Stimulated activated CD8-positive, alpha-beta memory T cell treated with anti-CD3 and anti-CD28 coated beads, Interleukin-4, amount 100 ng/mL, for 4 hours (primary cell): ENCODE measurements at places on chromosomes 2 and 18.

DNA sequence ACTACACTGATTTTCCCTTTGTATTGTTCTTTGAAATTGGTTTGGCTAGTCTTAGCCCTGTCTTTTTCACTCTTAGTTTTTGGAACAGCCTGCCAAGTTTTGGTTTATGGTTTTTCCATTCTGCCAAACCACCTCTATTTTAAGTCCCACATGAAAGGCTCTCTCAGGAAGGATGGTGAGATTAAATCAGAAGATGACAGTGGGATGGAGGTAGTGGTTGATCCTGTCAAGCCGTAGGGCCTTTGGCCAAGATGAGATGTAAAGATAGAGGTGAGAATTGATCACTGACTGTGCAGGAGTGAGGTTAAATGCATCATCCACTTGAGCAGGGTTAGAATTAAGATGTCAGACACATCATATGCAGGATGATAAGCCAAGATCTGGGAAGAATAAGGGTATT is 948.5 kb downstream of the SLC4A3 start:
- no peak for DNase-seq

DNA sequence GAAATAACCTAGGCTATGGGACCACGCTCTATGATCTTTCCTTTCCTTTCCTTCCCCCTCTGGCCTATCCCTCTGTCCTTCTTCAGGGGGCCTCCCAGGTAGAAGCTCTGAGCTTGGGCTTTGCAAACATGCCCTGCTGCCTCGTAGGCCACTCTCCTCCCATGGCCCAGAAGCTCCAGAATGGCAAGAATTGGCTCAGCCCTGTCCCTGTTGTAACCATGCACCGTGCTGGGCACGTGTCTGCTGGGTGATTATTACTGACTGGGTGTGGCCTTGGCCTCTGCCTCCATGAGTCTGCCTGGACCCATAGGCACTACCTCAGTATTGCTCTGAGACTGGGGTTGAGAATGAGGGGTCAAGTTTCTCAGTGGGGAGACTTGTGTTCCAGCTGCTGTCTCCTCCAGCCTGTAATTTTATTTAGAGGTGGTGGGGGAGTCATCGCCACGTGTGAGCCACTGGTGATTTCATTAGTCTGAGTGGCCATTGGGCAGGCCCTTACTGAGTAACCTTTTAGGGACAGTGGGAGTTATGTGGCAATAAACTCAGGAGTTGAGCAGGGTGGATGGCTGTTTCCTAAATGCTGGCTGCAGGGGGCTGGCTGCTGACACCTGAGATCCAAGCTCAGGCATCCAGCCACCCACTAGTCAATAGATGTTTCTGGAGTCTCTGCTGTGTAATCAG is 157.9 kb downstream of the CLIP4 start:
- DNase-seq, result no peak

- DNase-seq, result no peak
Observed at GRCh38 chr2:109710505-109711229, 83.4 kb upstream of the RGPD5 start.

- no peak for DNase-seq
Observed at GRCh38 chr2:41375901-41376300, 671.9 kb upstream of the PKDCC start.

GRCh38 chr18:76667603-76668002 is 154.8 kb upstream of the ZNF236 start:
- DNase-seq, result no peak

GRCh38 chr2:182618672-182619079 is 97.4 kb upstream of the DNAJC10 start:
- no peak for DNase-seq

GRCh38 chr2:219557791-219558785 is 13.3 kb downstream of the OBSL1 start:
- DNase-seq, result no peak

- DNase-seq, result no peak
Observed at GRCh38 chr2:150374492-150374891, 113.0 kb downstream of the RND3 start.

DNA sequence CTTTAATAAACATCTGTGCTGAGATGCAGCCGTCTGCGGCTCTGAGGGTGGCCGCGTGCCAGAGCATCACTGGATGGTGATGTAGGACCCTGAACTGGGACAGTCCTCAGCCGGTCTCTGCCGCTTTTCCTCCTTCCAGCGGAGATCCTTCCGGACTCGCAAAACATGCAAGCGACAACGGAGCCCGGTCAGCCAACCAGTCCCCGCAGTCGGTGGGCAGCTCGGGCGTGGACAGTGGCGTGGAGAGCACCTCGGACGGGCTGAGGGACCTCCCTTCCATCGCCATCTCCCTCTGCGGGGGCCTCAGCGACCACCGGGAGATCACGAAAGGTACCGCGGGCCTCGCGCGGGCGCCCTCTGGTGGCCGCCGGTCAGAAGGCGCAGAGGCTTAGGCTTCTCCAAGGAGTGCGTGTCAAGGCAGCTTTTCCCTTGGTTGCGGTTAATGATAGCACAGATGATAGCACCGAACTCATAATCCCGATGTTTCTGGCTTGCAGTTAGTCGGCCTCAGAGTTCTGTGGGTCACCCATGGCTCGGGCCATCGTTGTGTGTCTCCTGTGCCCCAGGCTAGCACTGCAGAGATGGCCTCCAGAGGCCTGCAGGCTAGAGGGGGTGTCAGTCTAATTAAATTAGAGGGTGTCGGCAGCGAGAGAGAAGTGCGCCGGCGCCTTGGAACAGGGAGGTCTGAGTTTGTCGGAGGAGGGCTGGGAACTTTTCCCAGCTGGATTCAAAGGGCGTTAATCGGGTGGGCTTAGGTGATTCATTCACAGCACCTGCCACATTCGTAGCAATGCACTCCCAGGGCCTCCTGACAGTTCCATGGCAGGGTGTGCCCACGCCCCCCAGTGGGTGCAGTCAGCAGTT is 38.5 kb downstream of the LPIN1 start:
- DNase-seq, result no peak

DNA sequence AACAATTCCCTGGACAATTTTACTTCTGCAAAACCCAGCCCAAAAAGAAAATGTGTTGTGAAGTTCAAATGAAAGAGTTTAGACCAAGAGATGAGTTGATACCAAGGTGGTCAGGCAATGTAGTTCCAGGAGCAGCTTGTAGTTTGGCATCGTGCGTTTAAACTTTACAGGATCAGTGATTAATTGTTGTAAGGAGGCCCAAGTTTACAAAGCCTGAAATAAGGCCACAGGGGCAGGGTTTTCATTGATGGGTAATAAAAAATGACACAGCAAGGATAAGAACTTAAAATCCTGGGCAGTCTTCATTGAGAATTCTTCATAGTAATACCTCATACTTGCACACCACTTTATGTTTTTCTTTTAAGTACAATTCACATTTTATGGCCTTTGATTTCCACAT is 463.9 kb upstream of the HNRNPA3 start:
- no peak for DNase-seq

DNA sequence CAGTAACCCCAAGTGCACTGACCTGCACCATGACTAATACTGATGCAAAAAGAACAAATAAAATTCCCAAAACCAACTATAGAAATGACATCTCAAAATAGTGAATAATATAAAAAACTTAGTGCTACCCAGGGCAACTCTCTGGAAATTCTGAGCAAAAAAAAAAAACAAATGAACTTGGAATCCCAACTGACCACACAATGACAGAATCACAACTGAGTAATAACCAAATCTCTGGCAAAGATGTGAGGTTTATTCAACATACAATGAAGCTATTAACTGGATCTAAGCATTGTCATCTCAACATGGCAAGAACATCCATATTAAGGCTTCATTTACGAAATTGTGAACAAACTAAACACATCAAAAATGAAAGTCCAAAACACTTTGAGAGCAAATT is 22.7 kb downstream of the EXOC6B start:
- no peak for DNase-seq

DNA sequence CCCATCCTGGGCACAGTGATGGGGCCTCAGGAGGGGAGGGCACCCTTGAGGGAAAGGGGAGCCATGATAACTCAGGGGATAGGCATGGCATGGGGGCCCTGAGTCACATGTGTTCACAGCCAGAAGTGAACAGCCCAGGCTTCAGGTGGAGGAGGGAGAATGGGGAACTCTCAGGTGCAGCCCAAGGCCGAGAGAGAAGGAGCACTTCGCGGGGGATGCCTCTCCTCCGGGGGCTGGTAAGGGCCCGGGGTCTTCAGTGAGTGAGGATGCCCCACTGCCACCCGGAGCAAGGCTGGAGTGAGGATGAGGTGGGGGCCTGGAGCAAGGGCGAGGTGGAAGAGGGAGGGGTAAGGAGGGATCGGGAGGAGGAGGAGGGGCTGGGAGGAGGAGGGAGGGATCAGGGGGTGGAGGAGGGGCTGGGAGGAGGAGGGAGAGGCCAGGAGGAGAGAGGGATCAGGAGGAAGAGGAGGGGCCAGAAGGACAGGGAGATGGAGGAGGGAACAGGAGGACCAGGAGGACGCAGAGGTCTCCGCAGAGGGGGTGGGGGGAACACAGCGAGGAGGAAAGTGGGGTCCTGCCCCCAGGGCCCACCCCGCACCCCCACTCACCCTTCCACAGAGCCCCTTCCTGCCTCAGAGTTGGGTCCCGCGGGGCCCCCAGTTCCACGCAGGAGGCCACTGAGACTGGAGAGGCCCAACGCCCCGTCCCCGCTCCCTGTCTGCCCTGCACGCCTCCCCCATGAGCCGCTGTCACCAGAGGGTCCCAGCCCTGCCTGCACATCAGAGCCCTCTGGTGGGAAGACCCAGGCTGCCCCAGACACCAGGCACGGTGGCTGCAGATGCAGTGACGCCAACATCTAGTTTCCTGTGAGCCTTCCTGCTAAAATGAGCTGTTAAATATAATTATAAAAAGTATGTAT is 42.8 kb downstream of the RAMP1 start:
- no peak for DNase-seq

- DNase-seq, result no peak
Observed at GRCh38 chr2:12316476-12316875, 400.3 kb upstream of the TRIB2 start.

DNA sequence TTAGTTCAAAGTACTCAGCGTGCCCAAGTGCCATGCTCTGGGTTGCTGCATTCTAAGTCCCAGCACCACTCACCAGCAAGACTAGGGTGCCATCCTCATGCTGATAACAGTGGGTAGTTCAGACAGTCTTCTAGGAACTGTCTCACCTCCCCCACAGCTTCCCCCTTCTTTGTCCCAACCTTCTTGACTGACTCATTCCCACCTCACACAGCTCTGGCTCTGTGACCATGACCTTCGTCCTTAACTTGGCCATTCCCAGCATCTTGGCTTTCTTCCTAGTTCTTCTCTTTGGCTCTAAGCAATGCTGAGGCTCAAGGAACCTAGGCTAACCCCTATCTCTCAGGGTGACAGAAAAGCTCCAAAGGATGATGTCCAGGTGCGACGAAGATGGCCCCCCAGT is 20.0 kb upstream of the CXCR4 start:
- DNase-seq, result no peak

DNA sequence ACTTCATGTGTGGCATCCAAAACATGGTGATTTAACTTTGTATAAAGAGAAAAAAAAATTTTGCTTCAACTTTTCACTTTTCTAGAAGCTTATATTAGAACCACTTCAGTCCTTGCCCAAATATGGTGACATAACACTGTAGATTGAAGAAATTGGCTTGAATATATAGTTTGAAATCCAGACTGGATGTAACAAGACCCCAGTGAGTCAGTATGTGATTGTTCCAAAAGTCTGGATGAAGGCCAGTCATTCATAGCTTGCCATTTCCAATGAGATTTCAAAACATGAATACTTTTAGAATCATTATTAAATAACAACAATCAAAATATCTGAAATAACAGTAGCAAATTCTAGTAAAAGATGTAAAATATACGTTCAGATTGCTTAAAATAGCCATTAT is 104.8 kb upstream of the FN1 start:
- DNase-seq, result no peak

DNA sequence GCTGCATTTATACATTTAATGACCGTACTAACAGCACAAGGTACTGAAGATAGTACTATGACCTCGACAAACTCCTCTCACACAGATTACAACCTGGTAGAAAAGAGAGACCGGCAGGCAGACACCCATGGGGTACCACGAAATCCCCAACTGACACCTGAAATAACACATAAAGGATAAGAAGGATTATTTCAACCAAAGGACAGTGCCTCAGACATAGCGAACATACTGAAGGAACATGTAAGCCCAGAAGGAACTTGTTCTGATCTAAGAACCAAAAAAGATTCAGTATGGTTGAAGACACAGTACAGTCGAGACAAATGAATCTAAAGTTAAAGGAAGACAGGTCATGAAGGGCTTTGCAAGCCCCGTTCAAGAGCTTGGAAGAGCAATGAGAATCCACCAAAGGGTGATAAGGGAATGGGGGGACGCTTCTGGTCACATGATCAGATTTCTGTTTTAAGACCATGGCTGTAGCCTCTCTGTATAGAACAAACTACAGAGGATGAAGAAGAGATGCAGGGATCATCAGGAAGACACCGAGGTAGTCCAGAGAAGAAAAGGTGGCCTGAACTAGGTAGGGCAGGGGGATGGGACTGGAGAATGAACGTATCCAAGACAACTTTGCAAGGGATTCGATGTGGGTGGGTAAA is 902 bp downstream of the MCFD2 start:
- DNase-seq, result no peak

DNA sequence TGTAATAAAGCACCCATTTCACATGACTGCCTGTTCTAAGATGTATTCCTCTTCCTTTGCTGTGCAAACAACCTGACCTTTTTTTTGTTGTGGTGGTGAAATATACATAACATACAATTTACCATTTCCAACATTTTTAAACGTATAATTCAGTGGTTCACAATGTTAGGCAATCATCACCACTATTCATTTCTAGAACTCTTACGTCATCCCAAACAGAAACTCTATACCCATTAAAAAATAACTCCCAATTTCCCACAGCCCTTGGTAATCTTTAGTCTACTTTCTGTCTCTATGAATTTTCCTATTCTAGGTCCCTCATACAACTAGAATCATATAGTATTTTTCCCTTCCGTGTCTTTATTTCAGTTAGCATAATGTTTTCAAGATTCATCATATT is 36.7 kb downstream of the RND3 start:
- DNase-seq, result no peak

DNA sequence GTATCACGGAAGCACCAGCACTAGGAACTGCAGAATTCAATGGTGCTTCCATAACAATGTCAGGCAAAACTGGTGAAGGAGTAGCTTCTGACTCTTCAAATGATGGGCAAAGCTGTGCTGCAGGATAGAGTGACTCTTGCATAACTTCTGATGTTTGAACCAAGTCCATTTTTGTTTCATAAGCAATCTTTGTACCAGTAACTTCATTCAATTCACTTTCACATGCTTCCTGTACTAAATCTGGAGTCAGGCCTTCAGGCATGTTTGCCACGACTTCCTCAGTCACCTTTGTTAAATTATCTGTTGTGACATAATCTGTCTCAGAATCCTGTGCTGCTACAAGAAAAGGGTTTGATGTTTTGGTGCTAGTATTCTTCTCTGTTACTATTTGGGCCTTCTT is 24.0 kb downstream of the RTN4 start:
- DNase-seq, result no peak

- DNase-seq, result no peak
Observed at GRCh38 chr2:225667445-225667844, 267.9 kb downstream of the NYAP2 start.
